ENCODE measurements at places on chromosomes 12 and 14.
A peak's percentile ranks its signal among the peaks of the same experiment; 100 is the strongest.

DNA sequence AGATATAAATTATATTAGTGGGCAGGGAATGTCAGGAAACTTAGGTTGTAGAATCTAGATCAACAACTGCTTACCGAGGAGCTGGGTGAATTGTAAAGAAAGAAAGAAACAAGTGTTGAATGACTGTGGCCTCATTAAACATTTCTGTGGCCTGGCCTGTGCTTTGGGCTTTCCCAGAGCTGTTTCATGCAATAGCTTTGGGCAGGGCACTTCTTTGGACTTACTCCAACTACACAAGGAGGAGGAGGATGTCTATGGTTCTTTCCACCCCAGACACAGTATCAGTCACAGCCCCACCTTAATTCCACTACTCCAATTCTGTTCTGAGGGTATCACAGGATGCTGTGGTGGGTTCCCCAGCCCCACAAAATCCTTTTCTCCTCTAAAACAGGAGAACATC lies 38.0 kb downstream of the DPF3 start:
- peak; percentile 42 for DNase-seq

- peak; percentile 12 for DNase-seq
Measured at GRCh38 chr14:70622111-70622712, 19.5 kb upstream of the TTC9 start.

DNA sequence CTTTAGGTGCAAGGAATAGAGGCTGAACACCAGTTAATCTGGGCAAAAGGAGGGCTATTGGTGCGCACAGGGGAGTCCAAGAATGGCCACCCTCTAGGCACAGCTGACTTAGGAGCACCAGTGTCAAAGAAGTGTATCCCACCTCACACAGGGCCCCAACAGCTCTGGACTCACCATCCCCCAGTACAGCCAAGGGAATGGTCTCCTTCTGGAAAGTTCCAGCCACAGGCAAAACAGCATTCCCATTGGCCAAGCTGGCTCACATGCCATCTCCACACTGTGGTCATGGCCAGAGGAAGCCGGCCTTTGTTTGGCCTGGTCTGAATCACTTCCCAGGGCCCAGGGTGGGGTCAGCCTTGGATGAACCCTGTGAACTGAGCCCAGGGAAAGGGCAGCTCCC lies 120.1 kb downstream of the DICER1 start:
- no peak for DNase-seq

GRCh38 chr12:13749389-13749788 lies 232.0 kb downstream of the GRIN2B start:
- DNase-seq = no peak

- peak; percentile 47 for DNase-seq
Measured at GRCh38 chr12:92439420-92439805, 263.4 kb upstream of the PLEKHG7 start.

DNA sequence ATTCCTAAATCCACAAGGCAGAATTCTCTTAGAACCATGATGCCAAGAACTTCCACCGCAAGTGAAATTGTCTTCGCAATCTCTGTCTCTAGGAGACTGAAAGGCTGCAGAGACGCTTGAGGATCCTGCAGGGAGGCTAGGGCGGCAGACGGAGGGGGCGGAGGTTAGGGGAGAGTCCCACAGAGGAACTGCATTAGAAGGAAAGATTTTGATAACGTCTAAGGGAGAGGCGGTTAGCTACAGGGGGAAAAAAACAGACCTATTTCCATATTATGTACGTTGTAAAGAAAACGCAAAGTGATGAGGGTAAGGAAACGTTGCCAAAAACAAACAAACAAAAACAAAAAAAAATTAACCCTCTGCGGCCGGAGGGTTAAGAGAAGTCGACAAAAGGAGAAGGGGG lies 595 bp downstream of the KLHL28 start:
- peak; percentile 42 for DNase-seq

DNA sequence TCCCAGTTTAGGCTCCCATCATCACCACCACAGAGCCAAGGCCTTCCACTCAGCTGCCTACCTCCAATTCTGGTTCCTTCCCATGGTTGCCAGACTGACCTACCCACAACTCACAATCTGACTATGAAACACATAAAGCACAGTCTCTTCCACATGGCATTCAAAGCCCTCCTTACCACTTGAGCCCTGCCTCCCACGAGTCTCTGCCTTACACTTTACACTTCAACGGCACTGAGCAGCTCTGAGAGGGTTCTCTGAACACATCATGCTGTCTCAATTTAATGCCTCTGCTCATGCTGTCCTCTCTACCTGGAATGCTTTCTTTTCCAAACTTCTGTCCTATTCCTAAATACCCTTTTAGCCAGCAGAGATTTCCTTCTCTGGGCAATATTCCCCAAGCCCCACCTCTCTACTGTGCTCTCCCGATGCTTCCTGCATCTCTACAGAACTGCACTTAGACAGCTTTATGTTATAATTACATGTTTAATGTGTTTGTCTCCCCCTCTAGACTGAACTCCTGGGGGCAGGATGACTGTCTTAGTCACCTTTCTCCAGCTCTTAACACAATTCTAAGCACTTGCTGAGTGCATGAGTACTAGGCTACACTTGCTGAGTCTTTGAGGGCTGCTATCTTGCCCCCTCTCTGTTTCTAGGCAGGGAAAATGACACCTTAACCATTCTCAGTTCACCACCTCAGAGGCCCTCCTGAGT lies 23.5 kb downstream of the FMNL3 start:
- no peak for DNase-seq

- peak; percentile 80 for DNase-seq
Measured at GRCh38 chr14:100815478-100816285, 10.2 kb upstream of the MEG3 start.

DNA sequence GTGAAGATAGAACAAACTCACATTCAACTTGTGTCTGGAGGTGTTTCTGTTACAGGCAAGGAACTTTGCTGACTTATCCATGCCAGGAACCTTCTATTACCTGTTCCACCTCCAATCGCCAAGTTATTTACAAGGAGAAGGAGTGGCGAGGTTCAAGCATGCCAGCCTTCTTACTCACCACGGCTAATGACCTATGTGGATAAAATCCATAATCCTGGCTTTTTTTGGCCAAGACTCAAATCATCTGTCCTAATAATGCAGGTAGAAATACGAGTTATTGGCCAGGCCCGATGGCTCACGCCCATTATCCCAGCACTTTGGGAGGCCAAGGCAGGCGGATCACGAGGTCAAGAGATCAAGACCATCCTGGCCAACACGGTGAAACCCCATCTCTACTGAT lies 241.6 kb downstream of the TMEM132D start:
- no peak for DNase-seq

- no peak for DNase-seq
Measured at GRCh38 chr12:131065279-131065678, 111.6 kb downstream of the ADGRD1 start.

- DNase-seq = no peak
Measured at GRCh38 chr14:103384450-103385151, 614 bp upstream of the MARK3 start.

DNA sequence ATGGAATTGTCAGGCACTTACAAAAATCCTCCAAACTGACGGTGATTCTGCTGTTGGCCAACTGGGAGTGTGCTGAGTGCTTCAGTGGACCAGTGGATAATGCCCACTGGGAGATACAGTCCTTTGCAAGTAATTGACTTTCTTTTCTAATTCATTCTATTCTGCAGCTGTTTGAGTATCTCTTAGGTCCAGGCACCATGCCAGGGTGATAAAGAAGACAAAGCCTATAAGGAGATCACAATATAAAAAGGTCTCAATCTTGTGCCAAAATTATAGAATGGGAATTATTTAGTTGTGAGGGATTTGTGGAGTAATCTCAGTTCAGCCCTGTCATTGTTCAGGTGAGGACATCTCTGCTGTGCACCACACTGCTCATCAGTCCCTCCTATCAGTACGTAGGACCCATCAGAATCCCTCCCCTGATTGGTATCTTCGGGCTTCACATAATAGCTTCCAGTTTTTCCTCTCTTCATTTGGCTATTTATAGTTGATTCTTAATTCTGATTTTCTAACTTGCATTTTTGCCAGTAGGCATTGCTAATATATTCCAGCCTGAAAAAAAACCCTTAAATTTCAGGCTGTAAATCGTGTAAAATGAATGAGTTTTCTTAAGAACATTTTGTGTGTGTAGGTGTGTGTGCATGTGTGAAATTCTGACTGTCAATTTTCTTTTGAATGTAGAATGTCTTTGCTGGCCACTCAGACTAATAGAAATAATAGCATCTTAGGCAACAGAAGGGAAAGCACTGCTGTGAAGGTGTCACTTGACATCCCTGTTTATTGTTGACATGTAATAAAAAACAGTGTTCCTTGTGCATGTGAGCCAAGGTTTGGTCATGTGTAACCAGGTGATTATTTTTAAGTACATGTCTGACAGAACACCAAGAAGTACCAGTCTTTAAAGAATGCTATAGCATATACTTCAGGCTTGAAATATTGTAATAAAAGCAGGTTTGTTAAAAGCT lies 457.6 kb upstream of the RGS6 start:
- no peak for DNase-seq

GRCh38 chr14:105864651-105865265 lies 338.4 kb downstream of the TMEM121 start:
- no peak for DNase-seq

DNA sequence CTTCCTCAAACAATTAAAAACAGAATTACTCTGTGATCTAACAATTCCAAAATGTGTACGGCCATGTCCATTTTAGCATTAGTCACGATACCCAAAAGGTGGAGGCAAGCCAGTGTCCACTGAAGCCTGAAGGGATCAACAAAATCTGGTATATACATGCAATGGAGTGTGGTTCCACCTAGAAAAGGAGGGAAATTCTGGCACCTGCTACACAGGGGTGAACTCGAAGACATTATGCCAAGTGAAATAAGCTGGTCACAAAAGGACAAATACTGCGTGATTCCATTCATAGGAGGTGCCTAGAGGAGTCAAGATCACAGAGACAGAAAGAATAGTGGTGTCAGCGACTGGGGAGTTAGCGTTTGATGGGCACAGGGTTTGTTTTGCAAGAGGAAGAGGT lies 331.4 kb downstream of the MED13L start:
- DNase-seq = no peak

DNA sequence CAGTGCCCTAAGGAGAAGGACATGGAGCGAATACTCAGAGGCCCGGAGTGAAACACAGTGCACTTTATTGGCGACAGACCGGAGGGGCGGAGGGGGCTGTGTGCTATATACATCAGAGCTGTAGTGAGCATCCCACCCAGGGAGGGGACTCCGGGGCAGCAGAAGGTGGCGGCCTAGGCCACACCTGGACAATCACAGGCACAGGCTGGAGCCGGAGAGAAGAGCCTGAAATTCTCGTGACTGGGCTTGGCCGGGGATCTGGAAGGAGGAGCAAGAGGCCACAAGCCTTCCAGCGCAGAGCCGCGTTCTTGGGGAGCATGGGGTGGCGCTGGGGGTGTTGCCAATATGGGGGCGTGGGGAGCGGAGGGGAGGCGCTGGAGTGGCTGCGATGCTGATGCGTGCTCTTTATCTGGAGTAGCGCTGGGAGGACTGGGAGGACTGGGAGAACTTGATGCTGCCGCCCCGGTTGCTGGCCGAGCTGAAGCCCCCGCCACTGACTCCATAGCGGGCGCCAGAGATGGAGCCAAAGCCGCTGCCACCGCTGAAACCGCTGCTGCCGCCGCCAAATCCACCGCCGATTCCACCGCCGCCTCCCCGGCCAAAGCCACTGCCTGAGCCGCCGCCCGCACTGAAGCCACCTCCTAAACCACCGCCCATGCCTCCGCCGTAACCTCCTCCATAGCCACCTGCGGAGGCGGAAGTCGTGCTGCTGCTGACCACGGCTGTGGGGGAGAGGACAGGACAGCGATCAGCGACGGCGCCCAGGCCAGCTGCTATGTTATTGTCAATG lies 6.1 kb downstream of the KRT3 start:
- DNase-seq = no peak

DNA sequence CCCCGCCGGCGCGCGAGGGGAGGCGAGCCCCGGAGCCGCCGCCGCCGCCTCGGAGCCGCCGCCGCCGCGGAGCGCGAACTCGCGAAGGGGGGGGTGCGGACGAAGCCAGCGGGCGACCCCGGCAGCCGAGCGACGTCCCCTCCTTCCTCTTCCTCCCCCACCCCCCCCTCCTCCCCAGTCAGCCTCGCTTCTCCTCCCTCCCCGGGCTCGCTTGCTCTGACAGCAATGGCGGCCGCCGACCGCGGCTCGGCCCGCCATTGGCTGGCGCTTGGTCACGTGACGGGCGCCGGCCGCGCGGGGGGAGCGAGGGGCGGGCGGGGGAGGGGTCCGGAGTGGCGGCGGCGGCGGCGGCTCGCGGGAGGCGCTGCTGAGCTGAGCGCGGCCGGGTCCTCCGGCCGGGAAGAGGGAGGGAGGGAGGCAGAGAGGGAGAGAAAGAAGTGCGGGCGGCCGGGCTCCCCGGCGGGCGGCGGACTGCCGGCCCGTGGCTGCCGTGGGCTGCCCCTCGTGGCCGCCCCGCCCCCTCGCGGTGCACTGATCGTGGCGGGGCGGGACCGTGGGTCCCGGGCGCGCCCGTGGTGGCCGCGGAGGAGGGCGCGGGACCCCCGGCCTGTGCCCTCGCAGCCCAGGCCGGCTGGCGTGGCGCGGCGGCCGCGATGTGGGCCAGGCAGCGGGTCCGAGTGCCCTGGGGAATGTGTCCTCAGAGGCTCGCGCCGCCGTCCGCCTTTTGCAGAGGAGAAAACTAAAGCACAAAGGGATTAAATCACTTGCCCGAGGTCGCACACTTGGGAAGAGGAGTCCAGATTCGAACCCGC lies at the start of gene MED13L:
MED13L (minus strand) TSS at position 227 of the 812 bp plus-strand sequence. CDS start 562 bp downstream, outside the sequence.
- peak; percentile 93 for DNase-seq

DNA sequence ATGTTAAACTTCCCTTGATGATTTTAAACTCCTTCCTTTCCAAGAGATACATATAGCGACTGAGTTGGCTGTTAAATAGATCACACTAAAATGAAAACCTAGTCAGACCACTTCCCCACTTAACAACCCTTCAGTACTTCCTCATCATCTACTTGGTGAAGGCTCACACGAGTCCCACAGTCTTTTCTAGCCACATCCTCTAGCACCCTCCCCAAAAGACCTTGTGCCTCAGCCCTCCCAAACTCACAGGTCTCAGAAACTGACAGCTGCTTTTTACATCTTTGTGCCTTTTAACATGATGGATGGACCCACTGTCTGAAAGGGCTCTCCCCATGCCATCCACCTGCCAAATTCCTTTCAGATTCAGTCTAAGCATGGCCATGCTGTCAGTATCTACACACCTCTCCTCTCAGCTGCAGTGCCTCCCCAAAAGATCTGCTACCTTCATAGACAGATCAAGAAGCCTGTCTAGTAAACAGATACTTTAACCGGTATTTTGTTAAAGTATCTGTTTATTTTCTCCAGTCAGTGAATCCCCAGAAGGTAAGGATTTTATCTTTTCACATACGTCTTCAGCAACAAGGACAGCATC lies 65.1 kb upstream of the GPHB5 start:
- DNase-seq = no peak

Measured in fibroblast of skin of right quadriceps (primary cell).